Right lung (tissue), 10 donors: ENCODE measurements at places on chromosomes 2 and 18.

GRCh38 chr2:151936626-151937025, 108.4 kb upstream of the ARL5A start:
- DNase-seq, result no peak

- DNase-seq, result no peak
Measured at GRCh38 chr2:2021995-2022394, 277.7 kb upstream of the PXDN start.

DNA sequence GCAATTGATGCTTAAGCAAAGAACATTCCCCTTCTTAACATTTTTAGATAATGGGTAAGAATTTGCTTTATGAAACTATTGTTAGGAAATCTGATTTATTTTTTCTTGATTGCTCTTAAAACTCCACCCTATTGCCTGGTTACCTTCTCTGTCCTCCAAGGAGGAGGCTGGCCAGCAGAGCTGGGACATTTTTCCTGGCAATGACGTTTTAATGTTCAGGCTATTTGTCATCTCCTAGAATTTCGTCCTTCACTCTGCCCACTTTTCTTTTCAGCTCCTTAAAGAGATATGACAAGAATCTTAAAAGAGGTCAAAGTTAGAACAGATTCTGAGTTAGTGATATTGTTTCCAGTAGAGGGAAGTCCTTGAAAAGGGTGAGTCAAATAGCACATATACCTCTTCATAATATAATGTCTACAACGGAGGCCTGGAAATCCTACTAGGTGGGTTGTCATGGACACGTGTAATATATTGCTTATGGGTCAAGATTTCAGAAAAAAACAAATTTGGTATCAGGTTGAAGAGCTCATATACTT, 141.0 kb downstream of the CMPK2 start:
- no peak for DNase-seq

DNA sequence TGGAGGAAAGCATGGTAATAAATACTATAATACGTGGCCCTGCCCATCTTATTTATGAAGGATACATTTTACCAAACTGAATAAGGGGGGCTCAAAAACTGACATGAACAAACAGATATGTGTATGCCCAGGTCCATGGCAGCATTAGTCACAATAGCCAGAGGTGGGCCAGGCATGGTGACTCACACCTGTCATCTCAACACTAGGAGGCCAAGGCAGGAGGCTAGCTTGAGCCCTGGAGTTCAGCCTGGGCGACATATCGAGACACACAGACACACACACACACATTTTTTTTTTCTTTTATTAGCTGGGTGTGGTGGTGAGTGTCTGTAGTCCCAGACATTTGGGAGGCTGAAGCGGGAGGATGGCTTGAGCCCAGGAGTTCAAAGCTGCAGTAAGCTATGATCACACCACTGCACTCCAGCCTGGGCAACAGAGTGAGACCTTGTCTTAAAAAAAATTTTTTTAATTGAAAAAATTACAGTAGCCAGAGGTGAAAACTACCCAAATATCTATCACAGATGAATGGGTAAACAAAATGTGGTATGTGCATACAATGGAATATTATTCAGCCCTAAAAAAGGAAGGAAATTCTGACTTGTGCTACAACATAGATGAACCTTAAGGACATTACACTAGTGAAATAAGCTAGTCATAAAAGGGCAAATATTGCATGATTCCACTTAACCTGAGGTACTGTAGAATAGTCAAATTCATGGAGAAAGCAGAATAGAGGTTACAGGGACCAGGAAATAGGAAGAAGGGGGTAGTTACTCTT, 8.0 kb downstream of the ATP8B1 start:
- no peak for DNase-seq
